ENCODE measurements at places on chromosomes 12 and 14.

DNA sequence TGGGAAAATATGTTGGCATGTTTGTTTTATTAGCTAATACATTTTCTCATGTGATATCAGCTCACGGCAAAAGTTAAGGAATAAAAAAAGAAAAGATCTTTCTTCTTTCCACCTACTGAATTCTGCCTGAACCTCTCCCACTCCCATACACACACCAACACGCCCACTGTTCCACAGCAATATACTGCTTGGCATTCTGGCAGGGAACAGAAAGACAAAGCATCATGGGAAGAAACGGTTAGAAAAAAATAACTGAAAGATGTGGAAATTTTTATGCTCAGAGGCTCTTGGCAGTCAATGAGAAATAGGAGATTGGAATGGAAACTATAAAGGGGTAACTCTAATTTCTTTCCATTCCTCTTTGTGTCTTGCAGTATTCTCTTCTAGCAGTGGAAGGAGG lies 268.5 kb downstream of the FOXG1 start:
- DNase-seq: no peak

DNA sequence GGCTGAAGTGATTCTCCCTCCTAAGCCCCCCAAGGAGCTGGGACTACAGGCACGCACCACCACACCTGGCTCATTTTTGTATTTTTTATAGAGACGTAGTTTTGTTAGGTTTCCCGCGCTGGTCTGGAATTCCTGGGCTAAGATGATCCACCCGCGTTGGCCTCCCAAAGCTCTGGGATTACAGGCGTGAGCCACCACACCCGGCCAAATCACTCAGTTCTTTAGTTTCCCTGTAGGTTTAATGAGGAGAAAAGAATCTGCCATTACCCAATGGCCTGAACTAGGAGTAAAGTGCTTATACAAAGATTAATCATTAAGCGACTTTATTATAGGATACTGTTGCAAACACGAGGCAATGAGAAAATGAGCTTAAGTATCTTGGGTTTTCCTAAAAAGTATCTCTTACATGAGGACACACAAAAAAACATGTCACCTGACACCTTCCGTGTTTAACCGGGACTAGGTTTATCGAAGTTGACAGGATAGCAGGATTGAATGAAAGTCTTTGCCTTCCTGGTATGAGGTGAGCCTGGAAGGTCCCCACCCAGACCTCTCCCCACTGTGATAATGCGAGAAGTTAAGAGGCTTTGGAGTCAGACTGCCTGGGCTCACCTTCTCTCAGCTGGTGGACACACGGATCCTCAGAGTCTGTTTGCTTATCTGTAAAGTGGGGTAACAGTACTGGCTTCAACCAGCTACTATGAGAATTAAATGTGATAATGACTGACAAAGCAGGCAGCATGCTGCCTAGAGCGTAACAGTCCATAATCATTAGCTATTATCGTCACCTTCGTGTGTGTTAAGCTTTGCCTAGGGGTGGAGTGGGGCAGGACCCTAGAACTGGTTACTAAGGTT lies 133.5 kb upstream of the KRAS start:
- no peak for DNase-seq

- no peak for DNase-seq
Observed at GRCh38 chr12:16094437-16094836, 183.0 kb downstream of the SLC15A5 start.

DNA sequence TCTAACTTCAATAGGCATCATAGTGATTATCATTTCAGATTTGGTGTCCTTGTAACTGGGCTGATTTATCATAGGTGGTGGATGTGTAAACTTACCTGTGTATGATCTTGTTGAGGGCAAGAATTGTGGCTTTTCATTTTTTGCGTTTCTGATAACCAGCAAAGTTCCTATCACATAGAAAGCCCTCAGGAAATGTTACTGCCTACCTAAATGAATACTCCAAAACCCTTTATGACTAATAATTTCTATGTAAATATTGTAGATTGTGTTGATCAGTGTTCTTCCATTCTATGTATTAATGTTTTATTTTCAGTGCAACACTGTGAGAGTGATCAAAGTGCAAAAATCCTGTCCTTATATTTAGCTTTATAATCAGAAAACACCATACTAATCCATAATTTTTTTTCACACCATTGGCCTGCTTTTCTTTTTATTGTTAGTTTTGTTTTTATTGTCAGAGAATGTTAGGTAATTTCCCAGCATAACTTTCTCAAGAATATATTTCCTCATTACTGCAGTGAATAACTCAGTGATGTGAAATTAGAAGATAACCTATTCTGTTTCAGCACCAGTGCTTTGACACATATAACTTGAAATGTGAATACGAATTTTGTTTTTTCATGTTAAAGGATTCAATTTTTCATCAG lies 94.1 kb downstream of the GPHN start:
- no peak for DNase-seq

DNA sequence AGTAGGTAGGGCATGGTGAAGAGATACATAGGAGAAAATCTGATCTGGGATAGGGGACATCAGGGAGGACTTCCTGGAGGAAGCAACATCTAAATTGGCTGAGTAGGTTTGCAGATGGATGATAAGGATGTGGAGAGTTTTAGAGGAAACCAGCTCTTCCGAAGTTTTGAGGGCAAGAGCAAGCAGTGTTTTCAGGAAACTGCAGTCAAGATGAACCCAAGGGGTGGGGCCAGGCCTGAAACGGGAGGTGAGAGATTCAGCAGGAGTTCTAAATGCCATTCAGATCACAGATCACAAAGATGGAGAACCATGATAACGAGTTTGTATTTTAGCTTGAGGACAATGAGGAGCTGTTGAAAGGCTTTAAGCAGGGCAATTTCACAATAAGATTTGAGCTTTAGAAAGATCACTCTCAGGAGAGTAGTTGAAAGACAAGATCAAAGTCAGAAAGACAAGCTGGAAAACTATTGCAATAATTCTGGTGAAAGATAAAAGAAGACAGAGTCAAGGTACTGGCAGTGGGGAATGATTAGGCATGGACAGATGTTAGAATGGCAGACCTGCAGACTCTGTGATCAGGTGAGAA lies 70.1 kb upstream of the PLXNC1 start:
- DNase-seq: no peak

DNA sequence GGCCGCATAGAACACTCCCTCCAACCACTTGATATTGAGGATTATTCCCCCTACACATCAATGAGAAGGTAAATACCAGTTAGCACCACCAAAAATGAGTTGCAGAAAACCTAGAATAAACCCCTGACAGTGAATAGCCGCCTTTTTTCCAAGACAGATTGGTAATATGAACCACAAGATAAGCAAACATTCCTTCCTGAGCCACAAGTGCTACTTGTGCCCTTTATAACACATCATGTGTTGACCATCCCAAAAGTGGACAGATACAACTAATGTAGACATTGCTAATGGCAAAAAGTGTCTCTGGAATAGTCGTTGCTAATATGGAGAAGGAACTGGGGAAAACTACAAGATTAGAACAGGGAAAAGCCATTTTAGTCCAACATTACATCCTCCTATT lies 17.2 kb downstream of the NOXRED1 start:
- no peak for DNase-seq

DNA sequence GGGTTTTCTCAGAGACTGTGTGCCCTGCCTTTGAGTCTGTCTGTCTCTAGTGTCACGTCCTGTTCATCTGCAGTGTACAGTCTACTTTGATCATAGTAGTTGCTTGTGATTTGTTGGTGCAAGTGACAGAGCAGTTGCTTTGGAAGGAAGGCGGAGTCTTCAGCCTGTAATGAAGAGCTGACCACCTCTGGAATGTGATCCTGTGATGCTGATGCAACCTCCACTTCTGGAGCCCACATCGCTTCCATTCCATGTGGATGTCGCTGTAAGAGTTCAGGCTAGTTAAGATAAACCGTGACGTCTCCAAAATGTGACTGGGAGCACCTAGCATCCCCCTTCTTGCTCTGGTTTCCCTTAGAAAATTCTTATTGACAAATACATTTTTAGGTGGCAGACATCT lies 51.8 kb downstream of the PELI2 start:
- DNase-seq: no peak

GRCh38 chr12:50100561-50100960 lies 3.2 kb upstream of the GPD1 start:
- no peak for DNase-seq

GRCh38 chr14:90795744-90796143 lies 20.5 kb downstream of the TTC7B start:
- no peak for DNase-seq

DNA sequence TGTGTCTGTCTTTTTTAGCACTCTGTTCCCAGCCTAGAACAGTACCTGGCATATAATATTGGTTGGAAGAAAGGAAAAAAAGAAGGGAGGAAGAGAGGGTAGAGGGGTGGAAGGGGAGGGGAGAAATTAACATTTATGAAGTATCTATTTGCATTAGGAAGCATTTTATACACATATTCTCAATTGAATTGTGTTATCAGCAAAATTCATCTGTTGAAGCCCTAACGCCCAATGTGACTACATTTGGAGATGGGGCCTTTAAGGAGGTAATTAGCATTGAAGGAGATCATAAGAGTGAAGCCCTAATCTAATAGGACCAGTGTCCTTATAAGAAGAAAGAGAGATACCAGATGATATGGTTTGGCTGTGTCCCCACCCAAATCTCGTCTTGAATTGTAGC lies 30.2 kb upstream of the FICD start:
- DNase-seq: no peak

- DNase-seq: no peak
Observed at GRCh38 chr12:107035733-107036132, 48.8 kb upstream of the MTERF2 start.

- DNase-seq: no peak
Observed at GRCh38 chr12:120075034-120075616, 41.4 kb downstream of the RAB35 start.

GRCh38 chr12:2486796-2487195 lies 308.0 kb upstream of the FKBP4 start:
- no peak for DNase-seq

- DNase-seq: no peak
Observed at GRCh38 chr12:124928095-124928911, 13.9 kb upstream of the UBC start.

GRCh38 chr14:88323086-88323522 lies at the start of gene KCNK10:
TSS of gene KCNK10 (minus strand) at chr14:88323269. CDS start at chr14:88322798, 471 bp downstream.
- no peak for DNase-seq

- no peak for DNase-seq
Observed at GRCh38 chr12:42402821-42403411, 76.9 kb downstream of the PPHLN1 start.

DNA sequence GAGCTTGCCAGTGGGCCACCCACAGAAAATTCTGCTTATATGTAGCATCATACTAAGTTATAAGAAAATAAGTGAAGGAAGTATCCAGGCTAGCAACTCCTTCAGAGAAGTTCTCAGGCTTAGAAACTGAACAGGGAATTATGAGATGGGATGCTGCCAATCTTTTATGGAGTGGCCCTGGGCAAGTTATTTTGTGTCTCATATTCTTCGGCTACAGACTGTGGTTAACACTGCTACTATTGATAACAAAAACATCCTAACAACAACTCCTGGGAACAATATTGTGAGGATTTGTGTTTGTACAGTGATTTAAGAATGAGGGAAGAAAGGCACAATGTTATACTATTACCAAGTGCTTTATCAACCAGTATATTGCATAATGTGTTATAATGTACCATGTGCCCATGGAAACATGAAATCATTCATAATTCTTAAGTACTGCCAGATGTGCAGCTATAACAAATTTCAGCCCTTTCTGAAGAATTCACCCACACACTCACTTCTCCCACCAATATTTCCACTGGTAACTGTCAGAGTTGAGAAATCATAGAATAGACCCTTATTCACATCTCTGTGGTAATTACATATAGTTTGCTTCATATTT lies 113.3 kb upstream of the SOX5 start:
- no peak for DNase-seq

GRCh38 chr14:37650356-37651037 lies 55.1 kb downstream of the TTC6 start:
- no peak for DNase-seq

- no peak for DNase-seq
Observed at GRCh38 chr12:92257261-92257660, 111.6 kb upstream of the BTG1 start.

GRCh38 chr12:6696690-6697583 lies 3.7 kb downstream of the PIANP start:
- DNase-seq: peak; percentile 66

GRCh38 chr12:28026701-28027100 lies 54.2 kb upstream of the PTHLH start:
- DNase-seq: no peak

DNA sequence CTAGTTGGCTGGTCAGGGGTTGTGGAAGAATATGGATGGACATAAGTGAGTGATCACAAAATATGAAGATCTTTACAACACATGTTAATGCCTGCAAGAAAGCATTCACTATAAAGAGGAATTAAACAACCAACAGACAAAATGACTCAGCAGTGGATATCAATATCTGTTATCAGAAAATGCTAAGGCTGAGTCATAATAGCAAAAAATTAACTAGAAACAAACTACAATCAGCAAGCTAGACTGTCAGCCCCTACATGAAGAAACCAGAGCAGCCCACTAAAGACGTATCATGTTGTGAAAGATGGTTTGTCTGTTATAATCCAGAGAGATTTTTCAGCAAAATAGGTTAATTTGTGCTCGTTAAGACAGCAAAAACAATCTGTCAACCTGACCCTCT lies 472.9 kb downstream of the NELL2 start:
- no peak for DNase-seq

DNA sequence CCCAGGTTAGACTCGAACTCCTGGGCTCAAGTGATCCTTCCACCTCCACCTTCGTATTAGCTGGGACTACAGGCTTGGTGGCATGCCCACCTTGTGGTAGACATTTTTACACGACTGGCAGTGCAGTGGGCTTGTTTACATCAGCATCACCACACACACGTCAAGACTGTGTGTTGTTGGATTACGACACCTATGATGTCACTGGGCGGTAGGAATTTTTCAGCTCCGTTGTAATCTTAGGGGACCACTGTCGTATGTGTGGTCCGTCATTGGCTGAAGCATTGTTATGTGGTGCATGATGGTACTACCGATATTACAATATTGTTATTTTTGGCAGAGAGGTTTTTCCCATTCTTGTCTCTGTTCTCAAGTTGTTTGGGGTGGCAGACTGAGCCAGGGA lies 50.7 kb downstream of the TSPAN9 start:
- DNase-seq: no peak

GRCh38 chr12:105672121-105672975 lies 341.9 kb downstream of the C12orf75 start:
- DNase-seq: no peak

- DNase-seq: no peak
Observed at GRCh38 chr14:104794099-104794498, 1.4 kb downstream of the AKT1 start.

- no peak for DNase-seq
Observed at GRCh38 chr12:53160673-53161072, 19.8 kb upstream of the ZNF740 start.
